ENCODE measurements at places on chromosomes 5 and 9.

DNA sequence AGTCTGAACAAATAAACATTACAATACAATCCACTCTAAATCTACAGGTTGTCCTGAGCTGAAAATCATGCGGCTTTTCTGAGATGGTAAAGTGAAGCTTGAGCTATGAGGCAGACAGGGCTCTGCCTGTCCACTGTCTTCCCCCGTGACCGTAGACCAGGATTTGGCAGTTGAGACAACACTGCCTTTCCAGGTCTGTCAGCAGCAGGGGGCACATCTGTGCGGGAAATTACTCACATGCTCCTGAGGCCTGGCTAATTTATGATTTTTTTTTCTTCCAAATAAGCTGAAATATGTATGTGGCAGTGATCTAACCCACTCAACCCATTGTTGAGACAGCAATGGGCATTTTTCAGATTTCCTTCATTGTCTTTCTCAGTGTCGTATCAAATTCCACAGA is 307.9 kb downstream of the FBXL7 start:
- no peak for DNase-seq

- no peak for DNase-seq
Observed at GRCh38 chr5:78659714-78660113, 11.1 kb upstream of the LHFPL2 start.

DNA sequence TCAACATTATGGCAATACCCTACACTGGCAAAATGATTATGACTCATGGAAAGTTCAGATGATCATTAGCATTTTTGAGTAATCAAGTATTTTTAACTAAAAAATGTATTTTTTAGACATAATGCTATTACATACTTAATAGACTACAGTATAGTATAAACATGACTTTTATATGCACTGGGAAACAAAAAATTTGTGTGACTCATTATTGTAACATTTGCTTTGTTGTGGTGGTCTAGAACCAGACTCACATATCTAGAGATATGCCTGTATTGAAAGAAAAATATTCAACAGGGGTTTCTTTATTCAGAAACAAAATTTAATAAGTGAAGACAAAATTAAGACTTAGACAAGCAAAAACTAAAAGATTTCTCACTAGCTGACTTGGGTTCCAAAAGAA is 385.3 kb upstream of the RIOK2 start:
- DNase-seq, result no peak

- DNase-seq, result no peak
Observed at GRCh38 chr9:121191235-121191634, 10.4 kb downstream of the RAB14 start.

DNA sequence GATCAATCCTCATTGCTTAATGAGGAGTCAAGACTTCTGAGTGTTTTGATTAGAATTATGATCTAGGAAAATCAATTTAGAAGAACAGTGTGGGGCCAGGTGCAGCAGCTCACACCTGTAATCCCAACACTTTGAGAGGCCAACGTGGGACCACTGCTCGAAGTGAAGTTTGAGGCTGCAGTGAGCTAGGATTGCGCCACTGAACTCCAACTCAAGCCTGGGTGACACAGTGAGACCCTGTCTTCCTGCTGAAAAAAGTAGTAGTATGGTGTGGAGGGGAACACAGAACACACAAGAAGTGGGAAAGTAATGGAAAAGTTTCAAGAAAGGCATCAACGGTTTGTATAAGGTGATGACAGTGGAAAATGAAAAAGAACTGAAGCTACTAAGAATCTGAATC is 9.1 kb downstream of the FNIP1 start:
- no peak for DNase-seq

- DNase-seq, result no peak
Observed at GRCh38 chr5:143760755-143761154, 51.2 kb upstream of the HMHB1 start.

- DNase-seq, result no peak
Observed at GRCh38 chr5:15719784-15720183, 219.8 kb downstream of the FBXL7 start.

DNA sequence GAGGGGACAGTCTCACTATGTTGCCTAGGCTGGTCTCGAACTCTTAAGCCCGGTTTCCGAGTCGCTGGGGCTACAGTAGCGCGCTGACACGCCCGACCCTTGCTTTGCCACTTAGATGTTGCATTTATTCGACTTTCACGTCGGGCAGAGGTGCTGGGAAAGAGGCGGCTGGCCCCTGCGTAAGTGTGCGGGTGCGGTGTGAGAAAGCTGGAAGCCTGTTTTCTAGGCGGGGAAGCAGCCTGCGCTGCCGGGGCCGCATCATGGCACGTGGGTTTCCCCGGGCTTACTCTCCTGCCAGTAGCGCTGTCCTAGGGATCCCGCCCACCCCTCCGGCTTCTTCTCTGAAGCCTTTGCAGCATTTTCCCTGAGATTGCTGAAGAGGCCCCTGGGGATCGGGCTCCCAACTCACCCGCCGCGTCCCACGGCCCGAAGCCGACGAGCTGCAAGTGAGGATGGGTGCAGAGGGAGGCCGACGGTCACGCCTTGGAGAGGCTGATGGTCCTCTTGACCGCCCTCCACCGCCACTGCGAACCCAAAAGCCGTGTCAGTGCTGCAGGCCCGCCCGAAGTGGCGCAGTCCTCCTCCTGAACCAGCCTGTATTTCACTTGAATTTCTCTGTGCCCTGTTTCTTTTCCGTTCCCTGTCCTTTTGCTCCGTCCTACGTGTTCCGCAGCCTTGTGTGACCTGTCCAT is 5.8 kb upstream of the TRIM41 start:
- DNase-seq, result no peak

DNA sequence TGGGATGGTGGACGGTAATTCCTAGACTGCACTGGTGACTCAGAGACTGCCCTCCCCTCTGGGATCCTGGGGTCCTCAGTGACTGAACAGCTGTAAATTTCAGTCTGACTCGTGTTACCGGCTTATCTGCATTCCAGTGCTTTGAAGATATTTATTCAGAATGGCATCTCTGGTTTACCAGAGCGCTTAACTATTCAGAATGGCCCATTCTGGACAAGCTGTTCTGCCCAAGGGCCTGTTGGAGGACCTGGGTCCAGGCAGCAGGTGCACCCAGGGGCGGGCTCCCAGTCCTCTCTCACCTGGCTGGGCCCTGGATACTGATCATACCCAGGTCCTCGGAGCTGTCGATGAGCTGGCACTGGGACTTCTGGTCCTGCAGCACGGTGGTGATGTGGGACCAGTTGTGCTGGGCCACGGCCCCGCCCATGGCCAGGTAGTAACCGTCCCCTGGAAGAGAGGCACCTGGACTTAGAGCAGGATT is 48.0 kb downstream of the SARDH start:
- no peak for DNase-seq

GRCh38 chr5:113119246-113119924 is 142.8 kb downstream of the DCP2 start:
- no peak for DNase-seq

GRCh38 chr9:14251154-14252071 is 62.5 kb downstream of the NFIB start:
- DNase-seq, result no peak

- DNase-seq, result no peak
Observed at GRCh38 chr5:180140571-180140970, 68.4 kb downstream of the RASGEF1C start.

- no peak for DNase-seq
Observed at GRCh38 chr5:55226934-55227663, at the start of gene MCIDAS. Gene MCIDAS, minus strand, starts transcription at chr5:55227315. Its CDS starts 177 bp downstream, at chr5:55227138.

DNA sequence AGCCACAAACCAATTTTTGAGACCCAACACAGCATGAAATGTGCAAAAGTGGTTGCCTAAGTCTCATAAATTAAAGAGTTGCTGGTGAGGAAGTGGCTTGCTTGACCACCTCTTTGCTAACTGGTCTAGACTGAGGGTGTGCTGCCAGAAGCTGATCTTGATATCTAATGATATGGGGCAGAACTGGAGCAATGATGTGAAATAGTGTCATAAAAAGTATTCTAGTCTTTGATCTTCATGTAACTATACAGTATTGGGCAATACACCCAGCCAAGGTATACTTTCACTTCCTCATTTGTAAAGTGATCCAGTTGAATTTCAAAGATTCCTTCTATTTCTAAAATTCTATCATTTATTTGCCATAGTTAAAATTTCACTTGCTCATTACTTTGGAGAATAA is 5.9 kb upstream of the YTHDC2 start:
- no peak for DNase-seq

DNA sequence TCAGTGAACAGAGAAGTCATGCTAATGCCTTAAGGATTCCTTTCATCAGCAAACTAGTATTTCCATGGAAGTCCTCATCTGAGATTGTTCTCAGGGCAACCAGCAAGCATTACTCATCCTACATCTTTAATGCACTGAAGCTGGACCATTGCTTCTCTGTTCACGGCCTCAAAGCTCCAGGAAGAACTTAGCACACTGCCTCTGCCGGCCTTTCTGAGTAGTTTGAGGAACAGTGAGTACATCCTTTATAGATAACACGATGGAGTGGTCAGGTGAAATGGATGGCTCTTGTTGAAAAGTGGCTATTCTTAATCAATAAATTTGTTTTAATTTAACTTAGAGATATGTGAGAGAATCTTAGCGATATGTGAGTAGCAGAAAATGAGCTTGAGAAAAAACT is 35.8 kb downstream of the MEGF10 start:
- no peak for DNase-seq

- no peak for DNase-seq
Observed at GRCh38 chr5:5965132-5965531, 413.2 kb downstream of the MED10 start.

DNA sequence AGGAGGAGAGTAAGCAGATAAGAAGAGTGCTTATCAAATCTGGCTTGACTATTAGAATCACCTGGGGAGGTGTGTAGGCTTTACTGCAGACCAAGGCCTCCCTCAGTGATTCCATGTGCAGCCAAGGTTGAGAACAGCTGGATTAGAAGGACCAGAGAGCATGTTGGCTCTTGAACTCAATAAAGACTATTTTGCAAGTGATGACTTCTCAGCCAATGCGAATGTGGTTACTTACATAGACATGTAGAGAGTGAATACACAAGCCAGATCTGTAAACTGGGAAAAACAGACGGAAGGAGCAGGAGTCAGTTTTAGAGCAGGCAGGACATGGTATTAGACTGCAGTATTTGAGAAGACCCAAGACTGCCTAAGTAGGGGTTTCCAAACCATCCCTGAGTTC is 48.5 kb downstream of the MAMDC2 start:
- DNase-seq, result no peak

DNA sequence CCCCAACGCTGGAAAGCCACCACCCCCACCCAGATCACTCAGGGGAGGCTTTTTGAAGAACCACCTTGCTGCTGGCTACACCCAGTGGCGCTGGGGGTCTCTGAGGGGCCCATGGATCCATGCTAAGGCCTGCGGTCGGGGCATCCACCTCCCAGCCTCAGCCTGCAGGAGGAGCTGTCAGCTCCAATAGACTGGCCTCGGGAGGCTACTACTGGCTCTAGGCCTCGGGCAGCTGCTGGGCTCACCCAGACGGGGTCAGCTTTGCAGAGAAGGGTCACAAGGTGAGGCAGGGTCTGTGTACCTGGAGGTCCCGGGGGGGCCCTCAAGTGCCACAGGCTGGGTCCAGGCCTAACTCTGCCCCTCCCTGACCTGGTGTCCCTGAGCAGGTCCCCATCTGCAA is 193.7 kb downstream of the OLFM1 start:
- no peak for DNase-seq

DNA sequence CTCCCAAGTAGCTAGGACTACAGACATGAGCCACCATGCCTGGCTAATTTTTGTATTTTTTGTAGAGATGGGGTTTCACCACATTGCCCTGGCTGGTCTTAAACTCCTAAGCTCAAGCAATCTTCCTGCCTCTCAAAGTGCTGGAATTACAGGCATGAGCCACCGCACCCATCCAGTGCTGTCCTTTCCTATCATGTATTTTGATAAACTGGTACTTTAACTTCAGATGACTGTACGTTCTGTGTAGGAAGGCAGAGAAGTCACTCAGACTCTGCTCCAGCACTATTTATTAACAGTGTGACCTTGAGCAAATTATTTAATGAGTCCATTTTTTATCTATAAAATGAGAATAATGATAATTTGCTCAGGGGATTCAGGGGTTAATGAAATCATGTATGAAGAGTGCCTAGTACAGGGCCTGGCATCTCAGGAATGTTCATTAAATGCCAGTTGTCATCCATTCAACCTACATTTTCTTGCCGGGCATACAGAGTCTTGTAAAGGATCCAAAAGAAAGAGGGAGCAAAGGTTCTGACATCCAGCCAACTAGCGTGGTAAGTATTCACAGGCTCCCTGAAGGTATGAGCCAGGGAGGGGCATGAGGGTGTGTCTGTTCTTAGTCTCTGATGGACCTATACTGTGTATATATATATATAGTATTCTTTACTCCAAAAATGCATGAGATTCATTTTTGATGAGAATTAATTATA is 201.9 kb downstream of the PBX3 start:
- no peak for DNase-seq

GRCh38 chr5:140565024-140565779 is 574 bp downstream of the SLC35A4 start:
- DNase-seq, result no peak

- DNase-seq, result no peak
Observed at GRCh38 chr5:8383616-8384015, 514.7 kb downstream of the MTRR start.

DNA sequence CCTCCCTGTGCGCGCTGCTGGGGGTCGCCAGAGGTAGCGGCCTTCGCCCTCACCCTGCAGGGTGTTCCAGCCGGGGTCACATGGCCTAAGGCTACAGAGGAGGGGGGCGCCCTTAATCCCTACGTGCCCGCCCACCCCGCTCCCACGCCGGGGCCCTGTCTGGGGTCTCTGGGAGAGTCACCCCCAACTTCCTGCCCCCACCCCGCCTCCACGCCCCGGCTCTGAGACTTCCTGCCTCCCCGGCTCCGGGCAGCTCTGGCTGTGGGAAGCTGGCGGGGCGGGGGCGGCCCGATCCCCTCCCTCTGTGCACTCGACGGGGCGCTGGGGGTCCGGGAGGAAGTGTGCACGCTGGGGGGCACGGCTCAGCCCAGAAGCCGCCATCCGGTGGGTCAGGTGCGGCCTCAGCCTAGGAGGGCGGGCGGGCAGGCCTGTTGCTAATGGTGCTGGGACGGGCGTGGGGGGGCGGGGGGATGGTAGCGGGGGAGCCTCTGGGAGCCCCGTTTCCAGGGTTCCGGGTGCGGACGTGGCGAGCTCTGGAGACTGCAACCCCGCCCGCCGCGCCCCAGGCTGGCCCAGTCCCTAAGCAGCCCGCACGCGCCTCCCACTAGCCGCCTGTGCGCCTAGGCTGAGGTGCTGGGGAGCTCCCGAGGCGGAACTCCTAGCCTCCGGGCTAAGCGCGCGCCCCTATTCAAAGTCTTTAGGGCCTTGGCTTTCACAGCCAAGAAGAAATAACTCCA is 61.6 kb downstream of the CXXC5 start:
- DNase-seq, result no peak

- DNase-seq, result no peak
Observed at GRCh38 chr9:105295201-105295550, 50.7 kb downstream of the SLC44A1 start.

DNA sequence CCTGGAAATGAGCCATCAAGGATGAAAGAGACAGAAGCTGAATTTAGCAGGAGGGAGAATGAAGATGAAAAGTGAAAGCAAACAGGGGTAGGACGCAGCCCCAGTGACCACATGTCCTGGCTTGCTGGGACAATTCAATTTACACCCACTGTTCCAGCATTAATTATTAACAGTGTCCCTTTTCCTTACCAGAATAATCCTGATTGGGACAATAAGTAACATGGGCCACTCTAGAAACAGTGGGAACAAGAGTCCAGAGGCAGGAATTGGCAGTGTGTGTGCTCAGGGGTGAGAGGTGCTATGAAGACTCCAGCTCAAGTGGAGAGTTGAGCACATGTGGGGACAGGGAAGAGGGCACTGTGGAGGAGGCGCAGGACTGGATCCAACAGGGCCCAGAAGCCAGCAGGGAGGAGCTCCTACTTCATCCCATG is 147.1 kb downstream of the C5orf15 start:
- DNase-seq, result no peak

Data from D721Med (cell line).